ENCODE measurements at places on chromosomes 2 and 18.

DNA sequence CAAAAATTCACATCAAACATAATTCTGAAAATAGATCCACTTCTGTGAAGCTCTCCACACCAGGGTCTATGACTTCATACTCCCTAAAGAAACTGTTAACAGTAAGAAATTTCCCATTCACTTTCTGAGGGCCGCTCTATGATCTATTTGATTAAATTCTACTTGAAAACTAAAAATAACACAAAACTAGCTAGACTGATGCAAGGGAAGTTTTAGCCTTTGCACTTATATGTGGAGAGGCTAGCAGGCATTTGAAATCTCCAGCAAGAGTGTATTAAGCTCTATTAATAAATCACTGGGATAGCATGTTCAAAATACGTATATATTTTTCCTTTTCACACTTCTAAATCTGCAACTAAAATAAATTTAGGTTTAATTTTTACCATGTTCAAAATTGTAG lies 113.7 kb upstream of the SMAD7 start:
- DNase-seq, result no peak

- peak; percentile 37 for DNase-seq
These were observed 586.7 kb downstream of the CCDC85A start for GRCh38 chr2:56770490-56770889.

- DNase-seq, result no peak
These were observed 80.8 kb downstream of the NXPH2 start for GRCh38 chr2:138699421-138699820.

- DNase-seq, result peak; percentile 9
These were observed 41.0 kb upstream of the MGAT4A start for GRCh38 chr2:98771721-98772524.

GRCh38 chr18:2636126-2636631 lies 19.3 kb upstream of the SMCHD1 start:
- DNase-seq, result no peak

GRCh38 chr2:137208431-137208891 lies 443.1 kb downstream of the THSD7B start:
- peak; percentile 33 for DNase-seq

GRCh38 chr2:168233726-168234406 lies 13.5 kb downstream of the STK39 start:
- DNase-seq, result no peak
